Naive B cell (primary cell): ENCODE measurements at places on chromosomes 3 and 15.

GRCh38 chr3:12170207-12170606, 11.5 kb upstream of the TIMP4 start:
- no peak for DNase-seq

GRCh38 chr3:4223777-4224176, 79.4 kb upstream of the SETMAR start:
- no peak for DNase-seq

- no peak for DNase-seq
These were observed 4.7 kb downstream of the GAP43 start for GRCh38 chr3:115628075-115628412.

GRCh38 chr3:68808563-68808962, 123.8 kb downstream of the TAFA4 start:
- no peak for DNase-seq

- no peak for DNase-seq
These were observed 4.1 kb upstream of the RTP1 start for GRCh38 chr3:187193181-187193580.

DNA sequence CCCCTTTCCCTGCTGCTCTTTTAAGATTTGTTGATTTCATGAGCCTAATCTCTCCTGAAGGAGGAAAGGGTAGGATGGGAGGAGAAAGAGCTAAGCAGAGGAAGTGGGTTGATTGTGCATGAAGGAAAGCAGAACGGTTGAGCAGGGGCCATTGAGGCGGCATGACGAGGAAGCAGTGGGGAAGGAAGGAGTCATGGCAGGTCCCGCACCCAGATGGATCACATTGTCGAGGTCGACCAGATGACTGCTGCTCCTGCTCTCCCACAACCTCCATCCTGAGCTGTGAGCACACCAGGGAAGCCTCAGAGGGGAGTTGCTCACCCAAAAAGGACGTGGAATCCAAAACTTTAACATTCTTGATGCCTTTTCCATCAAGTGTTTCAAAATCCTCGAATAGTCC, 42.8 kb downstream of the ABTB1 start:
- no peak for DNase-seq

DNA sequence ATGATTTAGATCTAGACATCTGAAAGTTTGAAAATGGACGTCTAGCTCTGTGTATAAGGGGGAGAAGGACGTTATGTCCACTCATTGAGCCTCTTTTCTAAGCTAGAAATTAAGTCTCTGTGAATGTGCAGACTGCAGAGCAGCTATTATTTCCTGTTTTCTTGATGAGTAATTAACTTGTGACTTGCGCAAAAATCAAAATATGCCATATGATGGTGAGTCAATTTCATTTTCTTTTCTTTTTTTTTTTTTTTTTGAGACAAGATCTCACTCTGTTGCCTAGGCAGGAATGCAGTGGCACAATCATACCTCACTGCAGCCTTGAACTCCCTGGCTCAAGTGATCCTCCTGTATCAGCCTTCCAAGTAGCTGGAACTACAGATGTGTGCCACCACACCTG, 14.1 kb downstream of the LACTB start:
- DNase-seq: no peak

DNA sequence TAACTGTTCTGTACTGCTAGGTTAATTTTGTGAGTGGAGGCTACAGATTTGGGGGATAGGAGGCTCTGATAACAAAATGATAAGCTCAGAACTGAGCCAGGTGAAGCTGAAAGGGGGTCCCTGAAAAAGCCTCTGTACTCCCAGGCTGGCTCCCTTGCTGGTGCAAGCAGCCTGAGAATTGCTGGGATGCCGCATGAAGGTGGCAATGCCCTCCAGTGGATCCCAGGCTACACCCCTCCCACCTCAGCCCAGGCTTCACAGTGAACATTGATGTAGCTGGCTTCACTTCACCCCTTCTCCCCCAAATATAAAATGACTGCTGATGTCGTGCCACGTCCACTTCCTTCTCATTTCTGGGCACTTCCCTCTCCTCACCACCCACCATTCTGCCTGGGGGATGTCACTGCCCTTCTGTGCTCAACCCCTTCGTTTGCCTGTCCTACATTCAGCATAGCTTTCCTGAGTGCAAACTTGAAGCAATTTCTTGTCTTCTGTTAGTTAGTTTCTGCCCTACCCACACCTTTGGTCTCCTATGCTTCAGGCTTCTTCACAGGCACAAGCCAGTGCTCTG, 9.7 kb upstream of the ARHGEF26 start:
- DNase-seq: no peak

DNA sequence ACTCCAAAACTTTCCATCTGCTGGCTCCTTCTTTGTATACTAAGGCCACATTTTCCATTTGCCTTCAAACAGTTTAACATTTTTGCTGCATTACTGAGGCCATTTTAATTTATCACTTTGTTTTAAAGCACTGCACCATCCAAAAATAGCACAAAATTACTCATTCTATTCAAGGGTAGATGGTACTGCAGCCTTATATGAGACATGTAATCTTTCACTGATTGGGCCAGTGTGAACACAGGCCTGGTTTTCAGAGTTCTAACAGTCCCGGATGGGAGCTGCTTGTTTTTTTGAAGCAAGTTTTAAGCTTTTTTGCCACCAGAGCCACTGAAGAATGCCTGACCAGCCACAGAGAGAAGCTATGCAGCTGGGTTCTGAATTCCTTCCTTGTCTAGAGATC, 172.3 kb upstream of the TSC22D2 start:
- no peak for DNase-seq

GRCh38 chr3:122577409-122578031, at the start of gene PARP15:
Gene PARP15, plus strand, starts transcription at chr3:122577650. Its CDS starts 18 bp downstream, at chr3:122577668.
- peak; percentile 52 for DNase-seq

DNA sequence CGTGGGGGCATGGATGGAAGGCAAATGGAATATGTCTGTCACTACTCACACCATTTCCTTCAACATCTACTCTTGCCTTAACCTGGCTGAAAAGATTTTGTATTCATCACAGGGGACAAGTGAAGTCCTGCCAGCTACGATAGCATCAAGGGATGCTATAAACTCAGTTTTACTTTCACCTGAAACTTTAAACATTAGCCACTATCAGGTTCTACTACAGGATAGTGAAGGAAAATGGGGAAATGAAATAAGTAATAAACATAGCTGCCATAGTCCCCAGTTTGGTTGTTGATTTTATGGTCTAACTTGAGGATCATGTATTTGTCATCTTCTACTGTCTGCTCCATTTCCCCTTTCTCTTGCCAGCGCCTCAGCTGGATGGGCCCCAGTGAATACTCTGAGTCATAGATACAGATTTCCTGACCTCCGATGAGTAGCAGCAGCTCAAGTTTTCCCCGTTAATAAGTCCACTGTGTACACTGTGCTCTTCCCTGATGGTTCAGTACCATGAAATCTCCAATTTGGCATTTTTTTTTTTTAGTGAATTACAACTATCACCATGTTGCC, 338.2 kb upstream of the SLCO3A1 start:
- no peak for DNase-seq

- no peak for DNase-seq
These were observed 456.2 kb upstream of the THBS1 start for GRCh38 chr15:39124553-39125171.

DNA sequence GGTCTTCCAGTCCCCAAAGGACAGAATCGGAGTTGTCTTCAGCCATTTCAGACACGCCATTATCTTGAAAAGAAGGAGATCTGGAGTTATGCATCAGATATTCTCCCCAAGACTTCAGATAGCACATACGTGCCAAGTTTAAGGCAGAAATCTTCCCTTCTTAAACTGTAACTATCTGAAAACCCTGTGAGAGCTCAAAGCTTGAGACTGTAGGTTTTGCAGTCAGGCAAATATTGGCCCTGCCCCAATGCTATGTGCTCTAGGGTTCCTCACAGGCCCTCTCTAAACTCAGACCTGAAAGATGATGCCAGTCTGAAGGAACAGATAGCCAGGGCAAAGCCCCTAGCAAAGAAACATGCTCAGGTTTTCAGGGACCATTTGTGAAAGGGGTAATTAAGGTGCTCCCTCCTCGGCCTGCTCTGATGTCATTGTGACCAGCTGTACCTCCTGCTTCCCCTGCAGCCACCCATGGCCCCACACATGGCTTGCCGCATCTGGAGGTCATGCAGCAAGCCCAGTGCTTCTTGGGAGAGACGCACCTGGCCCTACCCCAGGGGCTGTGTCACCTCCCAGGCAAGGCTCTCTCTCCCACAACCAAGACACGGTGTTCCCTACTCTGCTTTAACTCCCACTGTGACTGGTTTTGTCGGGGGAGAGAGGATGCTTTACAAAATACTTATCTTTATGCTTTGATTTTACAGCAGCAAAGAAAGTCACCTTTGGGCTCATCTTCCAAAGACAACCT, 53.4 kb upstream of the POMGNT2 start:
- DNase-seq: no peak

DNA sequence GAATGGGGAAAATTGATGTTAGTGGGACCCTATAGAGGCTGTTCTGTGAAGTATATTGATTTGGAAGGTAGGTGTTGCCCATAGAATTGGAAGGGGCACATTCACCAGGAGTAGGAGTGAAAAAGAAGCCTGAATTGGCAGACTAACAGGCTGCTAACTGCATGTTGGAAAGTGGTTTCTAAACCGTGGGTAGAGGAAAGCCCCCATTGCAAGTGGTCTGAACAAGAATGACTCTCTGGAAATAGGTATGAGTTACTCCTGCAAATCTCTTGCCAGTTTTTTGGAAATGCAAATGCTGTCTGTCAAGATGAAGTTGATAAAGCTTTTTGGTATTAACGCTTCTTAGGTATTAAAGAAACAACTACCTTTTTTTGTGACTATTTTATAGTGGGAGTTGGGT, 3.5 kb downstream of the UBE2E1 start:
- no peak for DNase-seq

DNA sequence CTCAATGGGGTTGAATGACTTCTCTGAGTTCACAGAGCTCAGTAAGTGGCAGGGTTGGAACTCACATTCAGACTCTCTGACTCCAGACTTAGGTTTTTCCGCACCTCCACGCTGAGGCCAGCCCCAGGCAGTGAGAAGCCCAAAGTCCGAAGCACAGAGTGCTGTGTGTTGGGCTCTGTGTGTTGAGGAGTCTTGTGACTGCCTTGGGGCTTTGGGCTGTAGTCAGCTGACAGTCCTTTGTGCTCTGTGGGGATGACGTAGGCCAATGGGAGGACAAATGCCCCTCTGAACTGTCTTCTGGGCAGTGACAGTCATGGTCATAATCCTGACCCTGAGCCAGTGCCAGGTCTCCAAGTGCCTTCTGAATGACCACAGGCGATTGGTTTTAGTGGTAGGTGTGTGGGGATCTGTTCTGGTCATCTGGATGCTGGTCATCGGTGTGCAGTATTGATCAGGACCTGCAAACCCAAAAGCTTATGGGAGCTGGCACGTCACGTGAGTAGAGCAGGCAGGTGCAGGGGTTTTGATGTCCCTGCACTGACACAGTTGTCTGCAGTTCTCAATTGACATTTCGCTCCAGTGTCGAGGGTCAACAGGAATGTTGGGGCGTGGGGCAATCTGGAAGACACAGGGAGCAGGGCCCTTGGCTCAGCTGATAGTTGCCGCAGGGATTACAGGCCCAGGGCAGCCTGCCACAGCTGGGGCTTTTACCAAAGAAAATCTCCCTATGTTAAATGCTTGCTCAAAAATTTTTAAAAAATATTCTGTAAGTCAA, 45.3 kb downstream of the CAPN3 start:
- no peak for DNase-seq

GRCh38 chr3:18185624-18186023, 239.5 kb downstream of the SATB1 start:
- no peak for DNase-seq

DNA sequence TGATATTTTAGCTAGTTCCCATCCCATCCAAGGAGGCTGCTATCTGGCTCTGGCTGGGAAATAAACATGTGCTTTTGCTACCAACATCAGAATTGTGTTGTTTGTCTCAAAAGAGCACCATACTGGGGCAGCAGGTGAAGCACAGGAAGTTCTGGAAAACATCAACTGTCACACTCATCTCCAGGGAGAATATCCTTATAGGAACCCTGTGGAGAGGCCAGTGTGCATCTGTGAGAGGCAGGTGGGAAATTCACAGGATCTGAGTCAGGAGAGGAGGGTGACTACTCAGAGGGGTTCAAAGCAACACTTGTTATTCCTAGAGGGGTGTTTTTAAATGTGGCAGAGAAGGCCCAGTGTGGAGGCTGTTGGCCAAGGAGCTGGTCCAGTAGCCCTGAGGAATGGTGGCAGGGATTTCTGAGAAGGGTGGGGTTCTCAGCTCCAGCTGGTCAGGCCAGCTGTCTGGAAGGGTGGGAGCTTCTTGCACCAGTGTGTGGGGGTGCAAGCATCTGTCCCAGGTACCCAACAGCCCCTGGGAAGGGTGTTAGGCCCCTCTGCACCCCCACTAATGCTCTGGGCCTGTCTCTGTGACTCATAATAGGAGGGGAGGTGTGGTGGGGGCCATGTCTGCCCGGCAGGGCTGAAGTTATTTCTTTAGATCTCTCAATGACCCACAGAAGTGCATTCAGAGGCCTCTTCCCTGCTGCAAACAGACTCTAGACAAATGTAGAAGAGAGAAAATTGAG, 28.7 kb downstream of the RPSA start:
- no peak for DNase-seq

DNA sequence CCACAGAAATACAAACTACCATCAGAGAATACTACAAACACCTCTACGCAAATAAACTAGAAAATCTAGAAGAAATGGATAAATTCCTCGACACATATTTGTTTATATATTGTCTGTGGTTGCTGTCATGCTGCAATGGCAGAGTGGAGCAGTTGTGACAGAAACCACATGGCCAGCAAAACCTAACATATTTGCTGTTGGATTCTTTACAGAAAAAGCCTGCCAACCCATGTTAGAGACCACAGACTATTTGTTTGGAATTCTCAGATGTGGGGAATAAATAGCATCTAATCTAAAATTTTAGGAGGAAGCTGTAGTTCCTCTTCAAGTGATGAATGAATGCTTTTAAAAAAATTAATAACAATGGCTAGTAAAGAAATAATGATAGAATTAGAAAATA, 341.6 kb upstream of the AZI2 start:
- no peak for DNase-seq

DNA sequence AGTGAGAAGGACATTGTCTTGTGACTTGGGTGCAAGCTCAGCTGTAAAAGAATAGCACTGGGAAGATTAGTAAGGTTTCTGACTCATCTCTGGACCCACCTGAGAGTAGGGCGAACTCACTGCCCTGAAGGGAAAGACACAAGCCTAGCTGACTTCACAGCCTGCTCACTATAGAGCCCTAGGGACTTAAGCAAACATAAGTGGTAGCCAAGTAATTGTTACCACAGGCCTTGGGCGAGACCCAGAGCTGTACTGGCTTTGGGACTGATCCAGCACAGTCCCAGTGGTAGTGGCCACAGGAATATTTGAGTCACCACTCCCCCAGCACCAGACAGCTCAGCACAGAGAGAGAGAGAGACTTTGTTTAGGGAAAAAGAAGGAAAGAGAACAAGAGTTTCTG, 429.9 kb downstream of the TBL1XR1 start:
- DNase-seq: no peak

- no peak for DNase-seq
These were observed 98.7 kb downstream of the KCNMB2 start for GRCh38 chr3:178634975-178635374.
